ENCODE measurements at places on chromosomes 7 and 10.

- peak; percentile 35 for DNase-seq
Observed at GRCh38 chr7:12244129-12244528, 33.0 kb downstream of the TMEM106B start.

DNA sequence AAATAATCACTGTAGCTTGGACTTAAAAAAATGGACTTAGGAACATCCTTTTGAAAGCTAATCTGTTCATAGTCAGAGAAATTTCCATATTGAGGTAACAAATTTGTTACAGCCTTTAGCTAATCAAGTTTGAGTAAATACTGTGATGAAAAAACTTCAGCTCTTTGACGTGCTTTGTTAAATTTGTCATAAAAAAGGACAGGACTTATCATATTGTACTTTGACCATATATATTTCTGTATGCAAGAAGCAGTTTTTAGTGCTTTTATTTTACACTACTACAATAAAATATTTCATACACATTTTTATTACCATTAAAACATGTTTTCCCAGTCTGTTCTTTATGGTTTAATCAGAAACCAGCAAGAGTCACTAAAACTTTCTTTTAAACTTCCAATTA is 14.5 kb upstream of the CYCS start:
- DNase-seq, result no peak

GRCh38 chr7:41459623-41460261 is 243.1 kb downstream of the INHBA start:
- DNase-seq, result peak; percentile 59

DNA sequence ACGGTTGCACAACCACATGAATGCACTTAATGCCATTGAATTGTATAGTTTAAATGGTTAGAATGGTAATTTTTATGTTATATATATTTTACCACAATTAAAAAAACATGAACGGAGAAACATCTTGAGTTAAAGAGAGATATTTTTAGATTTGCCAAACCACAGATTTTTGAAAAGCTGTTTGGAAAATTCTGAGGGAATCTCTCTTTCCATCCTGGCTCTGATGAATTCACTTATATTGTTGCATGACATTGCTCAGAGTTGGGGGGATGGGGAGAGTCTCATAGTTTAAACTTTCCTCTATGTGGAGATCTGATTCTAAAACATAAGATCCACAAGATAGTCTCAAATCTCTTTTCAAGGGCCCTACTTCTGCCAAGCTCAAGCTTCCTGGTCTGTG is 275.0 kb upstream of the NPVF start:
- DNase-seq, result no peak

DNA sequence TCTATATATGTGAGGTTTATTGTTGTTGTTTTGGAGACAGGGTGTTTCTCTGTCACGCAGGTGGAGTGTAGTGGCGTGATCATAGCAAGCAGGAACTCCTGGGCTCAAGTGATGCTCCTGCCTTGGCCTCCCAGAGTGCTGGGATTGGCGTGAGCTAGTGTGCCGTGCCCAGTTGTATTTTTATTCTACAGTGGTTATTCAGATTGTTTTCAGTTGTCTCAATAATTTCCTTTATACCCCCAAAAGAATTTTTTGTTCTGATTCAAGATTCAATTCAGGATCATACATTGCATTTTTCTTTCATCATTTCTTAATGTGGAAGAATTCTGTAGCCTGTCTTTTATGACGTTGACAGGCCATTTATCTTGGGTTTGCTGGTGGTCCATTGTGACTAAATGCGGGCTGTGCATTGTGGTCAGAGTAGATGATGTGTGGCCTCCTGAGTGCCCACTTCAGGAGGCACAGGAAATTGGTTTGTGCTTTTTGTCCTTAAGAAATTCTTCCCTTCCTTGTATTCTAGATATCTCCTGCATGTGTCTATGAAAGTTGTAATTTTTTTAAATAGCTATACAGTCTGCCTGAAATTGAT is 22.9 kb downstream of the RBM33 start:
- no peak for DNase-seq

- peak; percentile 64 for DNase-seq
Observed at GRCh38 chr10:124262971-124263370, 155.8 kb downstream of the OAT start.

- DNase-seq, result no peak
Observed at GRCh38 chr7:105906695-105907094, 30.3 kb upstream of the ATXN7L1 start.

- peak; percentile 49 for DNase-seq
Observed at GRCh38 chr7:70694434-70694970, 437.4 kb upstream of the GALNT17 start.

DNA sequence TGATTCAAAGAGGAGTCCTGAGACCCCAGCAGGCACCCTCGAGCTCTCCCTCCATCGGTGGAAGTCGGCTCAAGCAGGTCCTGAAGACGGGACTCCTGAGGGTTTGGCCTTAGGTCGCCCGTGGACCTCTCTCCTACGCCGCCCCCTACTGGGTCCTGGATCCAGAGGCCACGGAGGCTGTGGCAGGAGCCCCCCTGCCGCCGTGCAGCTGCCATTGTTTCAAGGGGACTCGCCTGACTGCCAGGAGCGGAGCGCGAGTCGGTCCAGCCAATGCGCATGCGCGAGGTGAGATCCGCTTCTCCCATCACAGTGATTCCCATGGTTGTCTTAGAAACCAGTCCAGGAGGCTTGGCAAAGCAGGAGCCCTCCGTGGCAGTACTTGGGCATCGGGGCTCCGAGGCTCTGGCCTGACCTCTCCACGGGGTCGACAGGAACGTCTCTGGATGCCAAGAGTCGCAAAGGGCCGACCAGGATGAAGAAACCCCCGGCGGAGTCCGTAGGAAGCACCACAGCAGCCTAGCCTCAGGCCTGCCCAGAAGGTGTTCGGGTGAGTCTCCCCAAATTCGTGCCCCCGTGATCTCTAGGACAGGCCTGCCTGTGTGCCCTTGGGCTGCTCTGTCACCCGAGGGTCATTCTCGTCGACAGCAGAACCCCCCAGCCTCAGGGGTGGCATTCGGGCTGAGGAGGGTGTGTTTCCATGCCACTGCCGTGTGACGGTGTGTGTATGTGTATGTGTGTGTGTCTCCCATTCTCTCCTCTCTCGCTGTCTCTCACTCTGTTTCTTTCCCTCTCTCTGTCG is 322.3 kb downstream of the ZNF716 start:
- no peak for DNase-seq

- DNase-seq, result no peak
Observed at GRCh38 chr7:83613232-83613631, 35.7 kb downstream of the SEMA3E start.

- no peak for DNase-seq
Observed at GRCh38 chr7:101618207-101618839, 10.8 kb downstream of the MYL10 start.

Data from suppressor macrophage (primary cell).